ENCODE measurements at places on chromosomes 11 and 22.

- no peak for DNase-seq
Measured at GRCh38 chr11:11842421-11843008, 743 bp downstream of the USP47 start.

DNA sequence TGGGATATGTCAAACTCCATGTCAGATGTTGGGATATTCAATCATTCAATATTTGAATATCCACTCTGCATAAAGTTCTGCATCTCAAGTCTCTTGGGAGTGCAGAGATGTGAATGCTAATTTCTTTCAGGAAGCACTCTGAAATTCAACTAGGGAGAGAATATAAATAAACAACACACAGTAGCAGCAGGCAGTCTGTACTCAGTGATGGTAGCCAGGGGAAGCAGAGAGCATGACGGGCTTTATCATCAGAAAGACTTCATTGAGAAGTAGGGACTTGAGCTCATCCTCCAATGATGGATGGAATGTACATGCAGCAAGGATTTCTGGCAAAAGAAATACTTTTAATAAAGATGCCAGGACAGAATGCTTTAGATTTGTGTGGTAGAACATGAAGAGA is 9.8 kb upstream of the TEAD1 start:
- DNase-seq: no peak

DNA sequence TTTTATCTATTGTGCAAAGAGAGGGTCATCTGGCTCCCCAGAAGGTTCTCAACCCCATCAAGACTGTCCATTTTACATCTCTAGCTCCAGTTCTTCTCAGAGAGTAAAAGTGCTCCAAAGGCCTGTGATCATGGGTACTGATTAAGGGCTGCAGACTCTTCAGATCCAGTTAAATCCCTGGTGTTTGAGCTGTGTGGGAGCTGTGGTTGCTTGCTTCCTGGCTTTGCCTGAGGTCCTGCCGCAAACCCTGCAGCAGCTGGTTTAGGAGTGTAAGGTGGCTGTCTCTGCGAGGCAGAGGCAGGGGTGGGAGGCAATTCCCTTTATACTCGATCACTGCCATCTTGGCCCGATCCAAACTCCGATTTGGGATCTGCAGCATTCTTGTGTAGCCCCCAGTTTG is 1.2 kb downstream of the MRPL17 start:
- DNase-seq: no peak

DNA sequence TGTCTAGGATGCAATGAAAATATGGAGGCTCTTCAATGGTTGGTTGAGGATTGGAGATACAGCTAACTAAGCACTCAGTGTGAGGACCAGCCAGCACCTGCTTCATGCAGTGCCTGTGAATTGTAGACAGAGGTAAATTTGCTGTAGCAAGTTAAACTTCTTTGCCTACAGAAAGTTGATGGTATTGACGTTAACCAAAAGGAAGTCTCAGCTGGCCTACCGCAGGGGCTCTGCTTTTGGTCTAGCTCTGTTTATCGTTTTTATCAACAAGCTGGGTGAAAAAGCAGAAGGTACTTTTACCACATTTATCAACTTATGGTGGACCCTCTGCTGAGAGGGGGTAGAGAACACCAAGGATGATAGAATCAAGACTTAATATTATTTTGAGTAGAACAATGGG is 51.6 kb downstream of the GRAMD1B start:
- DNase-seq: no peak

DNA sequence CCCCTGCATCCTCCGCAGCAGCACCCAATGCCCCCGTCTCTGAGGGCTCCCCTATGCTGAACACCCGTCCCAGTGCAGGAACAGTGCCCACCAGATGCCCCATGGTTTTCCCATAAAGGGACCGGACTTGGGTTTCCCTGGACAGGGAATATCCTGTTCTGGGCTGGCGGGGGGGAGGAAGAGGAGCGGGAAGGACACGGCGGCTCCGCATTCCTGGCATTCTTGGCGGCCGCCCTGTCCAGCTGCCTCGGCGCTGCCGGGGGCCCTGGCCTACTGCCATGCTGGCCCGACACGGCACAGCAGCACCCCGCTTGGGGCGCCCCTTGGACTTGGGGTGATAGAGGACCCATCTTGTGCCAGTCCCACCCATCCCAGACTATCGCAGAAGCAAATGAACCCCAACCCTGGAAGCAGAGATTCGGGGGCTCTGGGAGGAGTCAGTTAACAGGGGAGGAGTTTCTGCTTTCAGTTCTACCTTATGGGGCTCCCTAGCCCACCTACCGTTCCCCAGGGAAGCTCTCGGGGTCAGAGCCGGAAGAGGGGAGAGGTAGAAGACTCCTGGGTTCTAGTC is 23.7 kb upstream of the CBX7 start:
- DNase-seq: no peak

DNA sequence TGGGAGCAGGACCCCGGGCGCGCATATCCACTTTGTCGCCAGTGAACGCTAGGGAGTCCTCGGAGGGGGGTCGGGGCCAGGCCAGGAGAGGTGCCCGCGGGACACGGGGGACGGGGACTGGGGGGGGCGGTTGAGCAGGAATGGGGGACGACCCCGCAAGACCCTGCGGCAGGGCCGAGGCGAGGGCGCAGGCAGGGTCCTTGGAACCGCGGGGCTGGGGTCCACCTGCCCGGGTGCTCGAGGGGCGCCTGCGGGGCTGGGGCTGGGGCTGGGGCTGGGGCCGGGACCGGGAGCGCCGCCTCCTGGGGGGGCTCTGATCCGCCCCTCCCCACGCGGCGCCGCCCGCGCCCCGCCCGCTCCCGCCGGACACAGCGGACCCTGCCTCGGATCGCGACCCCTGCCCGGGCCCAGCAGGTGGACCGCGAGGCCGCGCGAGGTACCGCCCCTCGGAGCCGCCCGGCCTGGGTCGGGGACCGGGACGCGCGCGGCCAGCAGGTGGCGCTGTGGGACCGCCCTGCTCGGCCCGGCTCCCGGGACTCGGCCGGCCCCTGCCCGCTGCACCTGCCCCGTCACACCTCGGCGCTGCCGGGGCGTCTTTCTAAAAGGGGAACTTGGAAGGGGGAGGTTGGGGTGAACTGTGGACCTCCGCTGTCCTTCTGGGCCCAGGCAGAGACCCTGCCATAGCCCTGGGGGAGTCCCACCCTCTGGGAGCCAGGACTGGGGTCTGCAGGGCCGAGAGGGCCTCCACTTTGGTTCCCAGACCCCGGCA is 11.0 kb downstream of the CRELD2 start:
- DNase-seq: no peak
